ENCODE measurements at places on chromosomes 3 and 15.
A peak's percentile ranks its signal among the peaks of the same experiment; 100 is the strongest.

GRCh38 chr15:85440451-85440850, 60.0 kb downstream of the AKAP13 start:
- DNase-seq, result no peak

DNA sequence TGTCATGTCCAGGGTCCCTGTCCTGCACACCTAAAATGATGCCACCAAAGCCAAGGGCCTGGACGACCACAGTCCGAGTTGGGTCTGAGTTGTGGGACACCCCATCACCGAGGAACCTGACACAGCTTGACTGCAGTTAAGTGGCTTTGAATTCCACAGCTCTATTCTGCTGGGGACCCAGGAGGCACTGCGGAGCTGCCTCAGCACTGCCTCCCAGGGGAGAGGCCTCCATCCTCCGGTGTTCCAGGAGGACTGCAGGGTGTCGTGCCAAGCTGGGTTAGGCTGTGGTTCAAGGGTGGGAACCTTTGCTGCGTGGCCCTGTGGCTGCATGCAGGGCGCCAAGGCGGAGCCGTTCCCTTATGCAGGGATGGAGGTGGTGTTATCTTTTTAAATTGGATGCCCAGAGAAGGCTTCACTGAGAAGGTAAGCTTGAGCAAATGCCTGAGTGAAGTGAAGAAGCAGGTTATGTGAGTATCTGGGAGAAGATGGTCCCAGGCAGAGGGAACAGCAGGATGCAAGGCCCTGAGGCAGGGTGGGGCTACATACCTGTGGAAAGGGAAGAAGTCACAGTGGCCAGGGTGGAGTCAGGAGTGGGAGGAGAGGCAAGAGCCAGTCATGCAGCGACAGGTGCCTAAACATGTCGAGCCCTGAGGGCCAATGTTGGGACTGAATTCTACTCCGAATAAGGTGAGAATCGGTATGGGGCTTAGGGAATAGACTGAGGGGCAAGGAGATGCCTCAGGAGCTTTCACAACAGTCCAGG, 144.8 kb downstream of the TPRA1 start:
- DNase-seq, result no peak

GRCh38 chr15:93152951-93153350, 63.9 kb upstream of the RGMA start:
- no peak for DNase-seq

DNA sequence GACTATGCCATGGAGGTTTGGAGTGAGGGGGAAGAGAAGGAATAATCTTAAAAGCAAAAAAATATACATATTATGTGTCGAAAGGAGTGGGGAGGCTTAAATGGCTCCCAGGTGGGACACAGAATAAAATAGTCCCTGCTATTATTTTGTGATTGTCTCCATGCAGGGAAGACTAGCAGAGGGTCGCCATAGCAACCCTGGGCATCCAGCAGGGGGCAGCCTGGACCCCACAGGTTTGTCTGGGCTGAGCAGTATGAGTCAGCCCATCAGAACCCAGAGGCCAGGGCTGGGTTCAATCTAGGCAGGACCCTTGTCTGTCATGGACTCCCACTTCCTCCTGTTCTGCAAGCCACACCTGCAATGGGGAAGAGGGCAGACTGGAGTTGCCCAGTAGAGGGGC, 17.6 kb upstream of the LINGO1 start:
- DNase-seq, result peak; percentile 21

GRCh38 chr3:99928771-99929744, 111.4 kb downstream of the CMSS1 start:
- DNase-seq, result no peak

- no peak for DNase-seq
Observed at GRCh38 chr15:90593499-90594158, 63.9 kb downstream of the CRTC3 start.

- no peak for DNase-seq
Observed at GRCh38 chr3:113421082-113421481, 20.2 kb downstream of the CFAP44 start.

GRCh38 chr3:17709236-17709810, 33.1 kb downstream of the TBC1D5 start:
- no peak for DNase-seq

- no peak for DNase-seq
Observed at GRCh38 chr3:42675909-42676308, 9.4 kb upstream of the KLHL40 start.

GRCh38 chr3:44476963-44477311, 533 bp downstream of the ZNF445 start:
- no peak for DNase-seq

DNA sequence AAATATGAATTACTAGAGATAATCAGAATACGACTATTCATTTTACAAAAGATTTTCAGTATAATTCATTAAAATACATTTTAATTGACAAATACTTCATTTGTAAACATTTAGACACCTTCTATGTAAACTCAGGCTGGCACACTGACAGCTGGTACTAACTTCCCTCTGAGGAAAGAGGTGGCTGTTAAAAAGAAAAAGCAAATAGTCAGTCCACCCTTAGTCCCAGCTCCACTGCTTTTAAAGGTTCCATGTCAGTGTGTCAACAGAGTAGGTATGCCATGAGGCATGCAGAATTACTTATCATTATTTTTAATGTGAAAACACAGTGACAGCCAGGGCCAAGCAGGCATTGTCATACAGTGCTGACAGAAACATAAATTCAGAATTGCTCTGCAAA, 16.1 kb downstream of the TM6SF1 start:
- DNase-seq, result no peak

DNA sequence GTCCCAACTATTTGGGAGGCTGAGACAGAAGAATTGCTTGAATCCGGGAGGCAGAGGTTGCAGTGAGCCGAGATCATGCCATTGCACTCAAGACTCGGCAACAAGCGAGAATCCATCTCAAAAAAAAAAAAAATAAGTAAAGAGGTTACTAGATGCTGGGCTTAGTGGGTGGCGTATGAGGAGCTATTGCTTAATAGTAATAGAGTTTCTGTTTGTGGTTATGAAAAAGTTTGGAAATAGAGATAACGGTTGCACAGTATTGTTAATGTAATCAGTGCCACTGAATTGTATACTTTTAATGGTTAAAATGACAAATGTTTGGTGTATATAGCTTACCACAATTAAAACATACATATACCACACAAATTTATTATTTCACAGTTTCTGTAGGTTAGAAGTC, 14.7 kb upstream of the HHATL start:
- DNase-seq, result peak; percentile 64

- DNase-seq, result no peak
Observed at GRCh38 chr3:188940573-188940932, 231.2 kb upstream of the TPRG1 start.

GRCh38 chr3:186287711-186288110, 74.3 kb downstream of the DGKG start:
- peak; percentile 42 for DNase-seq

GRCh38 chr3:23183731-23184130, 19.4 kb upstream of the UBE2E2 start:
- DNase-seq, result peak; percentile 59

Measured in amniotic epithelial cell (primary cell).